A549 (cell line): ENCODE measurements at places on chromosomes 5 and 9.

DNA sequence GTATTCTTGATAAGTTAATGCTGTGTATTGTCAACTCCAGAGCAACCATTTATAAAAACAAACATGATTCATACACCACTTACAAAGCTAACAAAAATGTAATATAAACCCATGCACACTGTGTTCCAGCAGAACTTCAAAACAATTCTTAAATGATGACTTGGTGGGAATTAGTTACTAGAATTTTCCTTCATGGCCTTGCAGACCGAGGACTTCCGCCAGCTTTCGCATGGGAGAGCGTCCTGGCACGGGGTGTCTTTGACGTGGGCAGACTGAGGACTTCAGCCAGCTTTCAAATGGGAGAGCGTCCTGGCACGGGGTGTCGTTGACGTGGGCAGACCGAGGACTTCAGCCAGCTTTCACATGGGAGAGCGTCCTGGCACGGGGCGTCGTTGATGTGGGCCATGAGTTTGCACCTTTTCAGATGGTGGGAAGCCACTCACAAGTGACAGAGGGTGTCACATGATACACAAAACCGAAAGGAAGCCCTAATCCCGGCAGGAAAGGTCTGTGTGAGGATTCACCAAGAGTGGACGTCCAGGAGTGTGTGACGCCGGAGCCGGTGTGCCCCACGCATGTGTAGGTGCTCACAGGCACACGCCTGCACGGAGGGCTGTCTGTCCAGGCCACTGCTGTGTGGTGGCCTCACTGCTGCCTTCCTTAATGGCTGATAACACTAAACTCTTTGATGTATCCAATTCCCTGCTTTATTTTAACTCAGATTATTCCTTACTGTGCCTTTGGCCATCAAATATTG lies 211.3 kb upstream of the IRX4 start:
- peak; percentile 55 for DNase-seq

DNA sequence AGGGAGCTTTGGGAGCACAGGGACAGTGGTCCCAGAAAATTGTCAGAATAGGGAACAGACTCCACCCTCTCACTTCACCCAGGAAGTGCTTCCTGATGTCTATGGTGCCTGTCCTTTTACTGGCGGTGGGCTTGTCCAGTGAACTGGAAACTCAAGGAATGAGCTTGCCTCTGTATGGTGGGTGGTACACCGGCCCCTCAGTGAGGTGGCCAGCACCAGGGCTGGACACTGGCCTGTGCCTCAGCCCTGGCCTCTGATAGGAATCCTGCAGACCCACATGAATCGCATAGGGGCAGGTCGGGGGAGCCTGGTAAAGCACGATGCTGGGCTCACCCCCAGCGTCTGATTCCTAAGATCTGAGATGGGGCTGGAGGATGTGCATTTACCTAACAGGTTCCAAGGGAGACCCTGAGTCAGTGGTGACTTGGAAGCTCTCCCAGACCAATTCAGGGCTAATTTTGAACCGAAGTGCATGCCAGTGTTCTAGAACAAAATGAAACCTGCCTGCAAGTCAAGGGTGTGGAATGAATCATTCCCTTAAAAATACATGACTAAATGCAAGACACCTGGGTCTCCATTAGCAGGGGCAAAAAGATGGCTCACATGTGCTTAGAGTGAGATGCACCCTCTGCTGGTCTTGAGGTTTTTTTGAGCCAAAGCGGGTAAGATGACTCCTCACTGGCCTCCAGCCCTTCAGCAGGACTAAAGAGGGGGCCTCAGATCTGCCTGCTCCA lies 178.3 kb downstream of the HSPA4 start:
- no peak for DNase-seq

GRCh38 chr9:133140174-133140505 lies 19.1 kb upstream of the RALGDS start:
- DNase-seq: no peak

- no peak for DNase-seq
These were observed 17.3 kb upstream of the STX17 start for GRCh38 chr9:99889120-99889519.

GRCh38 chr5:153147891-153148623 lies 342.4 kb upstream of the GRIA1 start:
- DNase-seq: peak; percentile 25

- DNase-seq: peak; percentile 52
These were observed 271.9 kb upstream of the ADAMTS16 start for GRCh38 chr5:4868140-4868735.

GRCh38 chr5:115330830-115331229 lies 34.4 kb upstream of the CCDC112 start:
- DNase-seq: no peak
